ENCODE measurements at places on chromosomes 5 and 9.

DNA sequence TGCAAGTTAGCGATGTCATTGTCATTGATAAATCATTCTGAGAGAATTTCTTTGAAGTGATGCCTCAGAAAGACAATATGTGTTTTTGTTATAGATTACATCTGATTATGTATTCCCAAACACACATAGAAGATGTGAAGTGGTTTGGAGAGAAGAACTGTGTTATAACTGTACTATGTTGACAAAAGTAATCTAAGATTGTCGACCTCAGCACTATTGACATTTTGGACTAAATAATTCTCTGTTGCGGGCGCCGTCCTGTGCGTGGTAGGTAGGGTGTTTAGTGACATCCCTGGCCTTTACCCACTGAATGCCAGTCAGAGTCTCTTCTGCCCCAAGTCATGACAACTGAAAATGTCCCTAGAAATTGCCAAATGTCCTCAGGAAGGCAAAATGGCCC, 77.8 kb downstream of the CFAP90 start:
- no peak for DNase-seq

DNA sequence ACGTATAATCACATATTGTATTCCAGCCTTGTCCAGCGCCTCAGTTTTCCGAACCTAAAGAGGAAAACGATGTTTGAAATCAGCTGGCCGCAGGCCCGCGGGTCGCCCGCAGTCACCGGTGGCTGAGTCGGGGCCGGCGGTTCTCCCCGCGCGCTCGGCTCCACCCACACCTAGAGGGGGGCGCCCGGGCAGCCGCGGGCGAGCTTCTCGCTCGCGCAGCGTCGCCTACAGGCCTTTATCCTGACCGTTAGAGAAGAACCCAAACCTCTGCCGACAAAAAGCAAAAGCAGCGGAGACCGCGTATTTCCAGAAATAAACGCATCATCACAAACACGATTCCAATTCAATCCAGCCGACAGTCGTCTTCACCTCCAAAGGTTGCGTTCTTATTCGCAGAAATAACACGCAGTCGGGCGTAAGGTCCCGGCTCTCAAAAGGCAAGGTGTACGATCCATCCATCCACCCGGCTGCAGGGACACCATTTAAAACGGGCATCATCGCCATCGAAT, 725 bp upstream of the NIPBL start:
- DNase-seq, result peak; percentile 81

DNA sequence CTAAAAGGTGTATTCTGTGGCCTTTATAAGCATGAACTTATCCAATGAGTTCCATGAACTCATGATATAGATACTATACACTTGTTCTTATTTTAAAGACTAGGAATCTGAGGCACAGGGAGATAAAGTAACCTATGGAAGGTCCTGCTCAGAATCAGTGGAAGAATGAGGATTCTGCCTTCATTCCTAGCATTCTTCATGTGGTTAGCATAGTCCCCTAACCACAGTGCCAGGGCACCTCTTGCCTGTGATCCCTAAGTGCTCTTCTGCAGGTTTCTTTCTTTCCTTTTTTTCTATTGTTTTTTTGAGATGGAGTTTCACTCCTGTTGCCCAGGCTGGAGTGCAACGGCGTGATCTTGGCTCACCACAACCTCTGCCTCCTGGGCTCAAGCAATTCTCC, 174.1 kb downstream of the C9orf152 start:
- DNase-seq, result peak; percentile 79

DNA sequence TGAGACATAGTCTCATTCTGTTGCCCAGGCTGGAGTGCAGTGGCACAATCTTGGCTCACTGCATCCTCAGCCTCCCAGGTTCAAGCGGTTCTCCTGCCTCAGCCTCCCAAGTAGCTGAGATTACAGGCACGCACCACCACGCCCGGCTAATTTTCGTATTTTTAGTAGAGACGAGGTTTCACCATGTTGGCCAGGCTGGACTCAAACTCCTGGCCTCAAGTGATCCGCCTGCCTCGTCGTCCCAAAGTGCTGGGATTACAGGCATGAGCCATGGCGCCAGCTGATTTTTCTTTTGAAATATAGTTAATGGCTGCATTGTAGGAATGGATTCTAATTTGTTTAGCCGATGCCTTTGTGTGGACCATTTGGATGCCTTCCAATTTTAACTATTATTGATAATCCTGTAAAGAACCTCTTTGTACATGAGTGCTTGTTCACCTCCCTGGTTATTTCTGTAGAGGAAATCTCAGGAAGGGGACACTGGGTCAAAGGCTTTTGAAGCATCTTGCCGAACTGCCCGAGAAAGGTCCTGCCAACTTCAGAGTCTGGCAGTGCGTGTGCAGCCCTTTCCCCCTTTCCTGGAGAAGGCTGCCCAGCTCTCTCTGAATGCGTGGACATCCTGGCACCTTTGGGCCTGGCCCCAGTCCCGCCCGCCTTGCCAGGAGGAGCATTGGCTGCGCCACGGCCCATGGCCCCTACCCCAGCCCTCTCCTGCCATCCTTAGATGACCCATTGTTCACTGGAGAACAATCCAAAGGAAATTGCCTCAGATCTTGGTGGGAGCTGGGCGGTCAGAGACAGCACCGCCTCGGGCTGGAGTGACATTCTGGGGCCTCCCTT, 8.9 kb upstream of the NUP214 start:
- DNase-seq, result no peak
